ENCODE measurements at places on chromosomes 1 and 21.
A peak's percentile ranks its signal among the peaks of the same experiment; 100 is the strongest.

DNA sequence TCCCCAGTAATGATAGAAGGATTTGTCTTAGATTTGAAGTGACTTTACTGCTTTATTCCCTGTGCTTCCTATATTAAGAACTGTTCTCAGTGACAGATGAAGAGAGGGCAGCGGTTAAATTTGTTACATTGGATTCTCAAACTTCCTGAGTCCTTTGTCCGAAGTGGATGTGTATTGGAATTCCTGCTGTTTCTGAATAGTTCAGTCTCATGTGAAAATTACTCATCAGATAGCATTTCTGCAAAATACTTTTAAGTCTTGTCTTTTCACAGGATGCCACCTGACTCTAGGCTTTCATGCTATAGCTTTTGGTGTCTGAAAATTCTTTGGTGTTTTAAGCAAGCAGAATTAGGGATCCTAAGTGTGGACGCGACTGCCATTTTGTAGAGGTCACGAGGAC, 83.6 kb downstream of the PRDM2 start:
- no peak for DNase-seq

DNA sequence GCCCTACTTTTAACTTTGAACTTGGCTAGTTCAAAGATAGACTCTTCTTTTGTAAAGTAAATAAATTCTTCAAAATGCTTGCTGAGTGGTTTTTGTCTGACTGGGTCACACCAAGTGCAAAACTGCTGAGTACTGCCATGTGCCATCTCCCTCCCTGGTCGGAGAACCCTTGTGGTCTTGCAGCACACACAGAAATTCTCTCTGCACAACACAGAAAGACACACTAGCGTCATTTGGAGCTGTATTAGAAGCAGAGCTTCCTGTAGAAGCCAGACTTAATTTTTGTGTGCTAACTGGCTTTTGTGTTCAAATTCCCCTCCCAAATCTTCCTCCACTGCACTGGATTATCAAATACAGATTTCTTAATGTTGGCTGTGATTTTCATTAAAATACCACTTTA, 2.5 kb downstream of the PSMB4 start:
- DNase-seq: no peak

- DNase-seq: no peak
Observed at GRCh38 chr1:75993661-75994060, 61.5 kb upstream of the ASB17 start.

- DNase-seq: no peak
Observed at GRCh38 chr1:5479876-5480646, 512.2 kb downstream of the NPHP4 start.

- peak; percentile 61 for DNase-seq
Observed at GRCh38 chr1:234478152-234478480, 863 bp downstream of the TARBP1 start.

DNA sequence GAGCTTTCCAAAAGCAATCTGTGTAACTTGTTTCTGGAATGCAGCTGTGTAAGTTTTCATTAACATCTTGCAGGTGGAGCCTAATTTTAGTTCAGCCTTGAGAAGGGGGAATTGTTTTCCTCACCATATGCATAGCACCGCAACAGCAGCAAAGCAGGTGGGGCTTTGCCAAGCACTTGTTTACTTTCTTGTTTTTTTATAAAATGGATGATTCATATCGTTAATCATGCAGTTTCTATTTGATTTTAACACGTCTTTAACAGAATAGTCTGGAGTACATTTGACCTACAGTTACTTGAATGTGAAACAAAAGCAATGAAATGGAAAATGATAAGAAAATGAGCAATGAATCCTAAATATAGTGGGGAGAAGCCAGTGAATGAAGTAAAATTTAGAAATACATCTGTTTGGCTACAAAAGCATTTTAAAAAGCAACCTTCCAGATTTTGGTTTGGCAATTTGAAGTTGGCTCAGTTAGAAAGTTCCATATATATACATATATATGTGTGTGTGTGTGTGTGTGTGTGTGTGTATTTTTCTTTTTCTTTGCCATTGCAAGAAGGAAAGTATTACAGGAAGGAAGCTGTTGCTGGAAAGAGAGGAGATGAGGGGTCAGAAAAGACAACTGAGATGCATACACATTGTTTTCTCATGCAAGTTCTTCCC, 119.0 kb upstream of the ADGRL2 start:
- no peak for DNase-seq

- DNase-seq: no peak
Observed at GRCh38 chr1:63690966-63691700, 82.7 kb upstream of the ROR1 start.

GRCh38 chr1:174788981-174789380, 210.8 kb upstream of the CACYBP start:
- DNase-seq: no peak

DNA sequence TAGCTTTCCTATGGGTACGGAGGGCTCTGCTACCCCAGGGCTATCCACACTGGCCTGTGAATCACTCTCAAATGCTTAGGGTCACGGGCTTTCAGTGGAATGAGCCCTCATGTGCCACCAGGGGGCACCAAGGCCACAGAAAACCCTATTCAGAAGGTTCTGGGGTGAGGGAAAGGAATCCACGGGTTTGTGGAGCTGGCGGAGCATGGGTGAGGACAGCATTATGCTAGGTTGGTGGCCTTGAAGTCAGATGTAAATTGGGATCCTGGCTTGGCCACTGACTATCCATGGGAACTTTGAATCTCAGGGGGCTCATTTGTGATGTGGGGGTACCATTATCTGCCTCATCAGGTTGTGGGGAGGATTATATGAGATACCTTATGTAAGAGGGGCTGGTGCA, 5.1 kb upstream of the LAMTOR5 start:
- DNase-seq: peak; percentile 35

GRCh38 chr1:232534552-232535517, 95.1 kb downstream of the SIPA1L2 start:
- DNase-seq: no peak

DNA sequence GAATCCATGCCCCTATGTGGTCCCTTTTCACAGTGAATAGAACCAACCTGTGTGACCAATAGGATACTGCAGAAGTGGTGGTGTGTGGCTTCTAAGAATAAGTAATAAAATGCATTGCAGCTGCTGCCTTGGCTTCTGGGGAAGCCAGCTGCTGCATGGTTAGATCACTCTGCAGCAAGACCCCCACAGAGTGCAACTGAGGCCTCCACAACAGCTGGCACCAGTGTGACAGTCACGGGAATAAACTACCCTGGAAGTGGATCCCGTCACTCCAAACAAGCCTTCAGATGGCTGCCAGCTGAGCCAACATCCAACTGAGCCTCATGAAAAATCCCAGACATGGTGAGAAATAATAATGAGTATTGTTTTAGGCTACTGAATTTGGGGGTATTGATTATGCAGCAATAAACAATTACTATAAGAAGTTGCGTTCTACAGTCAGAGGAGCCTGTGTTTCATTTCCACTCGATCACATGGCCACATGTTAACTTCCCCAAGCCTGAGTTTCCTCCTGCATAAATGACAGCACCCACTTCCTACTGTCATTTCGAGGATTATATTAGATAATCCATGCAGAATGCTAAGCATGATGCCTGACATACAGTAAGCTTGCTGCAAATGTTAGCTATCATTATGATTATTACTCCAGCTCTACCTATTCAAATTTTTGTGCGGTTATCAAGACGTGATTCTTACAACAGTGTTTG, 20.8 kb upstream of the COG2 start:
- no peak for DNase-seq

DNA sequence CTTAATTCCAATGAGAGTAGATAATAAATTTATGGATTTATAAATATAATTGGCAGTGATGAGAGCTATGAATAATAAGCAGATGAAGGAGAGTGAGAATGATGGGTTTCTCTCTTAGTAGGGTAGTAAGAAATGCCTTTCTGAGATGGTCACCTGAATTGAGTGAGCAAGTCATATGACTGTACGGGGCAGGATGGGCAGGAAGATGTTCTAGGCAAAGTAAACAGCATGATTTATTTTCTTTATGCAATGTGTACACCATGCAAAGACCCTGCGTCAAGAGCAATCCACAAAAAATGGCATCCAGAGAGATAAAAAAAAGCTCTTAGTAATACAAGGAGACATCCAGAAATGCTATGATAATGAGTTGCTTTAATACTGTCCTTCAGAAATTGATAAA, 409.9 kb downstream of the HLX start:
- DNase-seq: no peak

- no peak for DNase-seq
Observed at GRCh38 chr1:25095635-25096200, 136.6 kb downstream of the SYF2 start.

- no peak for DNase-seq
Observed at GRCh38 chr21:21052672-21053071, 54.5 kb downstream of the NCAM2 start.

- no peak for DNase-seq
Observed at GRCh38 chr1:55542901-55543504, 327.8 kb upstream of the USP24 start.

DNA sequence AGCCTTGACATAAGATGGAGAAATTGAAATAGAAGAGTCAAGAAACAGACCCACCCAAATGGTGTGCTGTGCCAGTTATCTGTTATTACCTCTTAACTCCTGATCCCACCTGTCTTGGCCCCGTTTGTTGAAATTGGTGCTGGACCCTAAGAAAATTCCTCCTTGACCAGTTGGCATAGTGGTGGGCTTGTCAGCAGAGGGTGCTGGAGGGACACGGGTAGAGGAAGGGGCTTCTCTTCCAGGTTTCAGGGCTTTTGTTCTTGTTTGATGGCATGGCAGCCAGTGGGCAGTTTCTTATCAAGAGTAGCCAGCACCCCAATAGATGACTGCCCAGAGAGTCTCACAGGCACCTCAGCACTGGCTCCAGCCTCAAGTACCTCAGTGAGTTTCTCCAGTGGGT, 51.6 kb downstream of the PCBP3 start:
- no peak for DNase-seq

DNA sequence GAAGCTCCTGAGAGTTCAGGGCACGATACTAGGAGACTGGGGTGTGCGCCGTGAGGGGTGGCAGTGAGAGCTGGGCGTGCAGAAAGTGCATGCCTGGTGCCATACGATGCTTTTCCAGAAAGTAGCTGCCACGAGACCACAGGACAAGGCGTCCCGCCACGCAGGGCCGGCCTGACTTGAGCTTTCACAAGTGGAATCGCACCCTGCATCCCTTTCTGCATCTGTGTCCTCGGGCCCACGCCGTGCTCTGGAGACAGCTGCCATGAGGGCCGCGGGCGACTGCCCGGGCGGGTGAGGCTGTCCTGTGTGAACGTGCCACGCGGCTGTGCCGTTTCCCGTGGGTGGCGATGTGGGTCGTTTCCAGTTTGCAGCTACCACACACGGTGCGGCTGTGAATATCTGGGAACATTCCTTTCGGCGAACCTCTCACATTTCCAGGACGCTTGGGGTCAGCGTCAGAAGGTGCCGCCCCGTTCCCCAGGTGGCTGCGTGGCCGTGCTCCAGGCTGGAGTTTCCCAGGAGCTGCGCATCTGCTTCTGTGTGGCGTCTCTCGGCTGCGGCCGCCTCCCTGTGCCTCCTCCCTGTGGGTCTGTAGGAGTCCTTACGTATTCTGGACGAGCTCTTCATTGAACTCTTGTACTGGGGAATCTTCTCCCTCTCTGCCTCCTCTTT, 1.0 kb upstream of the PERM1 start:
- DNase-seq: no peak

GRCh38 chr1:108878678-108879077, 1.9 kb downstream of the GPSM2 start:
- no peak for DNase-seq

DNA sequence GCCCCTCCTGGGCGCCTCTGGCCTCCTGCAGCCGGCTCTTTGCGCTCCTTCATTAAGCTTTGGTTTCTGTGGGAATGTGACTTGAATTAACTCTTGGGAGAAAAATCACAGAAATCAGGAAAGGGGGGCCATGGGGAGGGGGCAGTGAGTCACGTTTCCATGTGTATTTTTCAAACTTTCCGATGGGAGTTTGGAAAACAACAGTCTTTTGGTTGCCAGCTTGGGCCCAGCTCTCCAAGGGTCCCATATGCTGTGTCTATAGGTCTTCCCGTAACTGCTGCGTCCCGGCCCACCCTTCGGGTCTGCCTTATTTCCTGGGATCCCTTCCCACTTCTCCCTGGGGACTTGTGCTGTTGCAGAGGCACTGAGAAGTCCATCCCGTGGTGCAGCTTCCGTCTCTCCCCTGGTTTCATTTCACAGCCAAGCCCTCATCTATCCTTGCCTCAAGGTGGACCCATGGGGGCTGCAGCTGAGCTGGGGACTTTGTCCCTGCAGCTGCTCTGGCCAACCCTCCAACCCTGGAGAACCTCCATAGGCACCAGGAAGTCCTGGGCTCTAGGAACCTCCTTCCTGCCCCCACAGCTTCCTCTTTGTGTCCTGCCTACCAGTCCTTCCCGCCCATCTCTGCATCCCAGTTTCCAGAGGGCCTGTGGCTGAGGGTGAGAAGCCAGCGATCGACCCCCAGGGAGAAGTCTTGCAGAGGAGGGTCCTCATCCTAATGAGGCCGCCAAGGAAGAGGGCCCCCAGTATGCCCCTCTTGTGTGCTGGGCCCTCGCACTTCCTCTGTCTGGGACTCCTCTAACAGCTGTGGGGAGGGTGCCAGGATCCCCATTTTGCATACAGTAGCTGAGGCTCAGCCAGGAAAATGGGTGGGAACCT, 11.6 kb upstream of the LMNA start:
- DNase-seq: no peak

GRCh38 chr1:22255341-22256212, 112.7 kb upstream of the WNT4 start:
- no peak for DNase-seq

GRCh38 chr1:244296447-244296846, 155.3 kb downstream of the ADSS2 start:
- DNase-seq: no peak

- DNase-seq: no peak
Observed at GRCh38 chr21:34128674-34129038, 55.3 kb downstream of the MRPS6 start.

GRCh38 chr1:46437723-46438122, 43.6 kb downstream of the FAAH start:
- no peak for DNase-seq

- DNase-seq: no peak
Observed at GRCh38 chr1:228378873-228379460, 27.7 kb downstream of the TRIM11 start.

- DNase-seq: no peak
Observed at GRCh38 chr1:76122271-76122670, 47.7 kb downstream of the ST6GALNAC3 start.

GRCh38 chr1:192592517-192592916, 16.9 kb downstream of the RGS1 start:
- no peak for DNase-seq

- no peak for DNase-seq
Observed at GRCh38 chr1:41108696-41109275, 87.3 kb upstream of the SLFNL1 start.

DNA sequence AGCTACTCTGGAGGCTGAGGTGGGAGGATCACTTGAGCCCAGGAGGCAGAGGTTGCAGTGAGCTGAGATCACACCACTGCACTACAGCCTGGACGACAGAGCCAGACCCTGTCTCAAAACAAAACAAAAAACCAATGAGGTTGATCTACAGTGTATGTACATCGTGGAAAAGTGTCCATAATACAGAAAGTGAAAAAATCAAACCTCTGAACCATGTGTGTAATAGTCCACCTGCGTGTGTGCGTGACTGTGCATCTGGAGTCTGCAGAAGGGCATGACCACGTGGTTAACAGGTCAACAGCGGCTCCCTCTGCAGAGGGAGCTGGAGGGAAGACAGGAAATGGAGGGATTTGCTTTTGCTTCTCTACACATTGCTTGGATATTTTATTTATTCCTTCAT, 32.4 kb upstream of the ENO1 start:
- DNase-seq: no peak
